ENCODE measurements at places on chromosomes 16 and 17. TPM values are rescaled to one million over a fixed set of nuclear protein-coding genes. Genes with fewer than 3 reads are reported as not detected.

DNA sequence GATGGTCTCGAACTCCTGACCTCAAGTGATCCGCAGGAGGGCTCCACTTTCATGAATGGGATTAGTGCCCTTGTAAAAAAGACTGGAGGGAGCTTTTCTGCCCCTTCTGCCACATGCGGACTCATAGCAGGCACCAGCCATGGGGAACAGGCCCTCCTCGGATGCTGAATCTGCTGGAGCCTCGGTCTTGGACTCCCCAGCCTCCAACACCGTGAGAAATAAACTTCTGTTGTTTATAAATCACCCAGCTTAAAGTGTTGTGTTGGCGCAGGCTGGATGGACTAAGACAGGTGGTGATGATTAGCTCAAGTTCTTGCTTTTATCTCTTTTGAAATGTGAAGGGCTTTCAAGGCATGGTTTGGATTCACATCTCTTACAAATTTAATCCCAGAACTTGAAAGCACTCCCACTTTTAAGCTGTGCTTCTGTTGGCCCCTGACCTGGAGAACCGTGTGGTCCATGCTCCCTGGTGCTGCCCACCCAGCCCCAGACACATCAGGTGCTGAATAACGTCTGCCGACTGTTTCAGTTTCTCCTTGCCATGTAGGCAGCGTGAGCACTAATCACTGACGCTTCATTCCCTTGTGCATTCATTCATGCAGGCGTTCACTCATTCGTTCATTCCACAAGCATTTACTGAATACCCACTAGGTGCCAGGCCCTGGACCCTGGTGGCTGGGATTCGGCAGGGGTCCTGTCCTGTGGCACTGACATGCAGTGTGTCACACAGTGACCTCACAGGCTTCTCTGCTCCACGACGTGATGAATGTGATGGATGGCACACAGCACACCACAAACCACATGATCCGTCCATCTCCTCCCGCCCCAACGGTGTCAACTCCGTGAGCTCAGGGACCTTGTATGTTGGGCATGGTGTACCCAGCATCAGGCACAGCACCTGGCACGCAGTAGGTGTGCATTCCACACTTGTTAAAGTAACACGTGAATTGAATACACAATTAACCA lies 8.9 kb downstream of the CIBAR2 start:
- DNase-seq = no peak
- no peaks in the 10 kb centered on the region for H3K27me3 ChIP-seq
- H3K27ac ChIP-seq = no peak overlapping the region
- no peaks in the 10 kb centered on the region for H3K36me3 ChIP-seq

CDH15 gene
- total RNA-seq = 36.7 TPM

DNA sequence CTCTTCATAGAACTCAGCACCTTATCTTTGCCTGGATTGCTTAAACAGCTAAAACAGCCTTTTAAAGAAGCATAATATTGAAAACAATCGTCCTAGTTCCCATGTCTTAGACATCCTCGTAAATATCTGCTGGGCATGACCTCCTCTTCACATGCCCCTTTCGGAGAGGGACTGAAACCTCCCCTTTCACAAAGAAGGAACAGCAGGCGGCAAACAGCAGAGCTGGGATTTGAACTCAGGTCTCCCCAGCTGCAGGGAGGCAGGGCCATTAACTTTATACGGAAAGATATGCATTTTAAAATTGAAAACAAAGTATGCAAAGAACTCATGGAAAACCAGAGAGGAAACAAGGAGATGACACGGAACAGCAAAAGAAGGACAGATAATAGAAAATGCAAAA lies 249.9 kb downstream of the FOXL1 start:
- no peaks in the 10 kb centered on the region for H3K4me1 ChIP-seq
- DNase-seq = no peak
- no peak overlapping the region for H3K27ac ChIP-seq
- H3K4me3 ChIP-seq = no peak overlapping the region
- peaks cover 47% of the 10 kb centered on the region for H3K27me3 ChIP-seq
- no peaks in the 10 kb centered on the region for H3K36me3 ChIP-seq

MSLN gene
- total RNA-seq = 0.17 TPM

DNA sequence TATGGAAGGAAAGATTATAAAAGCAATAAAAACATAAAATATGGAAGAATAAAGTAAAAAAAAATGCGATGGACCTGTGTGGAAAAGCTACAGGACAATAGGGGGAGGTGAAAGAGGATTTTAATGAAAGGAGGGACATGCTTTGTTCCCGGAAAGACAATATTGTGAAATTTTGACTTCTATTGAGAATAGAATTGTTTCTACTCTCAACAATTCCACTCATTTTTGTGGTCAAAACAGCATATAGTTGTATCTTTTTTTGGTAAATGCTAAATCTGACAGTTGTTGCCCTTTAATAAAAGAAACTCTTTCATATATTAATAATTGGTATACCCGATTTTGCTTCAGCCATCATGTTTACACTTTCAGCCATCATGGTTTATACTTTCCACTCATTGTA lies 22.9 kb upstream of the APPBP2 start:
- no peaks in the 10 kb centered on the region for H3K27me3 ChIP-seq
- no peaks in the 10 kb centered on the region for H3K4me1 ChIP-seq
- H3K27ac ChIP-seq = no peak overlapping the region
- DNase-seq = no peak
- H3K4me3 ChIP-seq = no peak overlapping the region

CA7 gene
- total RNA-seq = not detected

DNA sequence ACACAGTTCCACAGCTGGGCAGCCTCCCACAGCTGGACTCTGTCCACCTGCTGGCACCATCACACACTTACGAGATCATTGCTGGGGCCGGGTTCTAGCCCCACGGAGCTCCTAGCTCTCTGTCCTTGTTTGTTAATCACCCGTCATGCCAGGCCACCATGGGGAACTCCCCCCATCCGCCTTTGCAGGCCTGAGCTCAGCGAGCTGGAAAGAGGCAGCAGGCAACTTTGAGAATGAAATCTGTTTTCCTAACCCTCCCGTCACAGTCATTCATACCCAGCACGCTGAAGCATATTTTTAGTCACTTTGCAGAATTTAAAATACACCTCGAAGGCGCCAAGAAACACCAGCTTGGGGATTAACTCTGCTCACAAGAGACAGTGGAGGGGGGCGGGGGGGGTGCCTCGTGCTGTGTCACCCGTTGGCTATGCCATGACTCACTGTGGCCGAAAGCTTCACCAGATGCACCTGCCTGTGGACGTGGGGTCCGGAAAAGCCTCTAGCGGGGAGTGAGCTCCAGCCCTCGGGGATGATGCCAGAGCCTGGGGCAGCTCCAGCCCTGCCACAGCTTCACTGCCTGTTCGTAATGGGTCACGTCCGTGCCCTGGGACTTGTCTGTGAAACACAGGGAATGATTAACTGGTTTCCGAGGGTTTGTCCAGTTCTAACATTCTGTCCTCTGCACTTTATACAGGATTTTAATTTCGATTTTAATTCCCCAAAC lies 1.4 kb upstream of the SPNS2 start:
- peak overlapping the region; percentile 36 for H3K27ac ChIP-seq
- H3K4me1 ChIP-seq = peaks cover 14% of the 10 kb centered on the region
- no peak overlapping the region for H3K4me3 ChIP-seq
- H3K27me3 ChIP-seq = no peaks in the 10 kb centered on the region
- H3K36me3 ChIP-seq = no peaks in the 10 kb centered on the region
- DNase-seq = peak; percentile 72

DNA sequence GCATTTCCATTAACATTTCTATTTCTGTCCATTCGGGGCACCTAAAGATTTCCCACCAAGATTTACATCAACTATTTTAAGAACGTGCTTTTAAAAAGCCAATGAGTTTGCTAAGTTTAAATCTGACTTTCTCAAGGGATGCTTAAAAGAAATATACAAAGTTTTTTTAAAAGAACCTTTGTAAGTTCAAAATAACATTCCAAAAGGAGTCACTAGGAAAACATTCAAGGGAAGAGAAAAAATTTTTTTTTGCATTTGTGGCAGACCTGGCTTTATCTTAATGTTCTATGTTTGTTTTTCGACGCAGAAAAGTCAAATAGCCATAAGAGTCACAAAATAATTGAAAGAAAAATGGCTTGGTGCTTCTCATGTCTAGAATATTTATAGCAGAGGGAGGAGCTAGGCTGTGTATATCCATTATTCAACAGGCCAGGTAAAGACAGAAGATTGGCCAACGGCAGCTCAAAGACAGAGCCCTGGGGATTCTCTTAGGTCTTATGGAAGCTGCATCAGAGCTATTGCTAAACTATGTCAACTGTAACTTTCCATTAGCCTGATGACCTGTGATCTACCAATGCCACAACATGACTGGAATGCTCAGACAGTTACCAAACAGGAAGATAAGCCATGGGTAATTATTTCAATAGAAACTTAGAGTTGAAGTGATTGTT lies 37.8 kb upstream of the MYOCD start:
- no peaks in the 10 kb centered on the region for H3K4me1 ChIP-seq
- DNase-seq = no peak
- no peak overlapping the region for H3K4me3 ChIP-seq
- H3K36me3 ChIP-seq = no peaks in the 10 kb centered on the region

All from psoas muscle (tissue), 8 donors.